Stimulated activated CD4-positive, alpha-beta T cell treated with anti-CD3 and anti-CD28 coated beads, Interleukin-1b, Interleukin-23, amount 100 ng/mL, for 1 hour (primary cell): ENCODE measurements at places on chromosomes 3 and 15.

DNA sequence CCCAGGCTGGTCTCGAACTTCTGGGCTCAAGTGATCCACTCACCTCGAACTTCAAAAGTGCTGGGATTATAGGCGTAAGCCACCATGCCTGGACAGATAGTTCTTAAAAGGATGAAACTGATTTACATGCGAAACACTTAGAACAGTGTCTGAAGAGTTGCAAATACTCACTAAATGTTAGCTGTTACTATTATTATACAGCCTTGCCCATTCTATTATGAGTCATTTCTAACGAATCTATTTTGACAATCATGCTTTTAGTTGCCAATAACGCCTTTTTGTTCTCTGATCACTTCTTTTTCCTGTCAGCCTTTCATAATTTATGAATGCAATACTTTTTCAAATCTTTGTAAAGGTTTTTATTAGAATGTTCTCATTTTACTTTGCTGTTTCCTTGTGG lies 112.7 kb downstream of the SNRK start:
- DNase-seq = no peak

- no peak for DNase-seq
Measured at GRCh38 chr3:113140876-113141275, 70.5 kb upstream of the BOC start.

GRCh38 chr3:39532777-39533176 lies 65.3 kb downstream of the MOBP start:
- no peak for DNase-seq

DNA sequence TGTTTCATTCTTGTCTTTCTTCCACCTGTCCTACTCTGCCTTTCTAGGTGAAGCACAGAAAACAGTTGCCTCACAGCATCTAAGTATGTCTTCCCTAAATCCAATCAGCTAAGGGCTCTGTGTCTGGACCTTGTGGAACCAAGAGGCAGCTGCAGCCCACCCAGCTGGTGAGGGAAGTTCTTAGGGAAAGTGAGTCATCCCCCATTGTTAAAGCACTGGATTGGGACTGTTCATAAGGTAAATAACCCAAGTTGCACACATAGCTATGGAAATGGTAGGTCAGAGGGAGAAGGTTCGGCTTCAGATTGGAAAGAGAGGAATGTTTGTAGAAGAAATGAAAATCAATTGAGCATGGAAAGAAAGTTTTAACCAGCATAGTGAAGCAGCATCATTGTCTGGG lies 18.0 kb upstream of the ARNT2 start:
- DNase-seq = no peak

- DNase-seq = no peak
Measured at GRCh38 chr3:129829640-129830039, 63.9 kb downstream of the TMCC1 start.

DNA sequence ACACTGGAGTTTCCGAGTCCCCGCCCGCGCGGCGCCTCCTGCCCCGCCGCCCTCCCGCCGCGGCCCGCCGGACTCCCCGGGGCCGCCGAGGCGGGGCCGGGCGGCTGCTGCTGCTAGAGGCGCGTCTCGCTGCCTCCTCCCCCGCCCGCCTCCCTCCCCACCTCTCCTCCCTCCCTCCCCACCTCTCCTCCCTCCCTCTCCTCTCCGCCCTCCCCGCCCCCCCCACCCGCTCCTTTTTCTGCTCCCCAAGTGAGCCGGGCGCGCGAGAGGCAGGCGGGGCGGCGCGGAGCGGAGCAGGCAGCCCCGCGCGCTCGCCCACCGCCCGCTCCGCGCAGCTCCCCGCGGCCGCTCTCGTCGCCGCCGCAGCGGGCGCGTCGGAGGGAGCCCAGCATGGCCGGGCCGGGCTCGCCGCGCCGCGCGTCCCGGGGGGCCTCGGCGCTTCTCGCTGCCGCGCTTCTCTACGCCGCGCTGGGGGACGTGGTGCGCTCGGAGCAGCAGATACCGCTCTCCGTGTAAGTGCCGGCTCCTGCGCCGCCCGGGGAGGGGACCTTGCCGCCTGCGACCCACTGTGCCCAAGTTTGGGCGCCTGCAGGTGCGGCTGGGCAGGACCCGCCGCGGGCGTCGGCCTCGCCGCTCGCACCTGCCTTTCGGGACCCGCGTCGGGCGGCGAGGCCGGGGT lies at the start of gene CACNA2D3:
CACNA2D3 (plus strand) TSS at position 229 of the 679 bp plus-strand sequence.
- no peak for DNase-seq

DNA sequence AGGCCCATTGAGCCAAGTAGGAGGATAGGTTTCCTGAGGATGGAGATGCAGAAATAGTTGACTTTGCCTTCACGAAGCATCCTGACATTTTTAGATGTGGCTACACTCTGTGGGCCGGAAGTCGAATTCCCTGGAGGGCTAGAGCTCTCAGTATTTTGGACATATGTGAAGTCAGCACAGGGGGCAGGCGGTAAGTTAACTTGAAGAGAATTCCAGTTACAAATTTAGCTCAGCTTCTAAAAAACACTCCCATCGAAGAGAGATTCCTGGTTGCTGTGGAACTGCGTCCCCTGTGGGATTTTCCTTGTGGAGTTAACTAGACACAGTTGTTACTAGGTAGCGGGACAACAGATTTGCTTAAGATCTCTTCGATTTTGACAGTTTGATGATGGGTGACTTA lies 161.9 kb upstream of the RGMA start:
- DNase-seq = no peak

DNA sequence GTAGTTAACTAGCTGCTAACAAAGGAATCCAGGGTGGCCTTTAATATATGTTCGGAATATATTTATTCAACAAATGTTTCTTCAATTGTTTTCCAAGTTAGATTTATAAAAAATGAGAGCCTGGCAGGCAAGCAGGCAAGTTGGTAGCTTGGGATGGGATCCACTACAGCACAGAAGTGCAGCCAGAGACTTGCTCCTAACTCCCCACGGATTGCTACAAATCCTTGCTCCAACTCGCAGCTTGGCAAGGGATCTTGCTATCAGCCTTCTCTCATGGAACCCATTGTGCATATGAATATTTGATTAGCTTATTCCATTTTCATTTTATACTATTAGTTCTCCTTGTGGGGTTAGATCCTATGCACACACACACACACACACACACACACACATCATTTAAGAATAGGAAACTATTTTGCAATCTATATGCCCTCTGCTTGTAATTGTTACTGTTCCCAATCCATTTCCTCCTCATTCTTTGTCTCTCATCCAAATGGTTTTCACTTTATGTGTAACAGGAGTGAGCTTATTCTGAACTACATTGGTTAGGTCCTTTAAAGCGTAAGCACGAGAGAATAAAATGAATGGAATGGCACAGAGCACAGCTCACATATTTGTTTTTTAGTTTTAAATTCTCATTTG lies 505.6 kb downstream of the LPP start:
- DNase-seq = no peak

DNA sequence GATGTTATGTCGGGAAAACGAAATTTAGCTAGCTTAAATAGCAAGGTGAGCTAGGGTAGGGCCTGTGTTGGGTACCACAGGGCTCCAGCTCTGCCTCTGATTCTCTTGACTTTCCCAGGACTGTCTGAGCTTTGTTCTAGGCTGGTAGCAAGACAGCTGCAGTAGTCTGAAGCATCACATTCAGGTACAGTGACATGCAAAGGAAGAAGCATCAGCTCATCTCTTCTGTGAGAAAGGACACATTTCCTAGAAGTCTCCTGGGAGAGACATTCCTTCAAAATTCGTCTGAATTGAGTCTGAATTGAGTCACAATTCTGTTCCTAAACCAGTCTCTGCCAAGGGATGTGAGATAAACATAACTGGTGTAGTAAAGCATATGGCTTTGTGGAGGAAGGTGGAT lies 8.5 kb upstream of the UBXN7 start:
- DNase-seq = no peak

DNA sequence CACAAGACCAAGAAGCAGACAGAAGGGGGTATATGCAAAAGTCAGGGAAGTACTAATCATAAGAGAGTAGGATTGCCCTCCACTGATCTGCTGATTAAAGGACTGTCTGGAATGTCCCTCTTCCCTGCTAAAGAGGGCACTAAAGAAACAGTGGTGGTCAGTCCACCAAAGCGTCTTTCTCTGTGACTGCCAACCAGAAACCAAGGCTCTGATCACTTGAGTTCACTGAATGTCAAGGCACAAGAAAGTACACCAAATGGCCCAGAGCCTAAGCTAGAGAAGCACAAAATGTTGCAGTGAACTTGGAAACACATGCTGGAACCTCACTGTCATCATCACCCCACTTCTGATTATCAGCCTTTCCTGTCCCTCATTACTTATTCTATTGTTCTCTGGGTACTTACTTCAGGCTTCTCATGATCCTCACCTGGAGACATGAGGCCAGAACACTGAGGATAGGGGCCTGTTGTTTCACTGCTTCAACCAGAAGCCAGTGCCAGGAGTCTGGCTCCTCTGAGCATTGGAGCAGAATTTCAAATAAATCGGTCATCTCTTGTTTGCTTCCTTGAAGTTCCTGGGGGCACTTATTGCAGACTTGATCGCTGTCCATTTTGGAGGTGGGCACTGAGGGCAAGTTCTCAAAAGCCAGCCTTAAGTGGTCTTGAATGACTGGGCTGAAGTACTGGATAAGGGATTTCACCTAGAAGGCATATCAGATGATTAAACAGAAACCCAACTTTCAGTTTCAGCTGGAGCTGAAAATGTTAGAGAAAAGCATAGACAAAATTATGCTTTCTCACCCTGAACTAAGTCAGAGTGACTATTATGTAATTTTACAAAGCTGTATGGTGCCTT lies 58.9 kb downstream of the EIF3J start:
- no peak for DNase-seq

- DNase-seq = no peak
Measured at GRCh38 chr3:2512881-2513280, 414.2 kb downstream of the CNTN4 start.
